ENCODE measurements at places on chromosomes 2 and 18.

- DNase-seq: no peak
These were observed 58.4 kb downstream of the ALPK2 start for GRCh38 chr18:58570360-58571064.

GRCh38 chr18:3819961-3820360, 370.0 kb downstream of the TGIF1 start:
- no peak for DNase-seq

GRCh38 chr2:188477564-188478103, 186.0 kb downstream of the GULP1 start:
- DNase-seq: no peak

- no peak for DNase-seq
These were observed 89.1 kb upstream of the LHCGR start for GRCh38 chr2:48844417-48845155.

- DNase-seq: no peak
These were observed 209.1 kb downstream of the CTNNA2 start for GRCh38 chr2:79721966-79722365.

DNA sequence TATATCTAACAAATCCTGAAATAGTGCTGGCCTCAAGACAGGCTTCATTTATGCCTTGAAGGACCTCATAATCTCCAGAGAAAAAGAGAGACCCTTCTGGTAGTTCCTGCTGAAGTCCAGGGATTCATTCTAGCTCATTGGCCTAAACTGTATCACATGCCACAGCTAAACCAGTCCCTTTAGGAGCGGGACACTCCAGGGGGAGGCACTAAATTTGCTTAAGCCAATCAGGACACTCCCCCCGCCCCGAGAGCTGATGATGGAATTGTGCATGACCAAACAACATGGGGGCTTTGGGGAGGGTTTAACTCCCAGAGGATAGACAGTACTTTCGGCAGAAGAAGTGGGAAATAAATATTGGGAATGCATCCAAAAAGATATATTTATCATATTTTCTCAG, 36.4 kb upstream of the CXCR4 start:
- no peak for DNase-seq

GRCh38 chr18:28267276-28267675, 90.3 kb upstream of the CDH2 start:
- DNase-seq: no peak

DNA sequence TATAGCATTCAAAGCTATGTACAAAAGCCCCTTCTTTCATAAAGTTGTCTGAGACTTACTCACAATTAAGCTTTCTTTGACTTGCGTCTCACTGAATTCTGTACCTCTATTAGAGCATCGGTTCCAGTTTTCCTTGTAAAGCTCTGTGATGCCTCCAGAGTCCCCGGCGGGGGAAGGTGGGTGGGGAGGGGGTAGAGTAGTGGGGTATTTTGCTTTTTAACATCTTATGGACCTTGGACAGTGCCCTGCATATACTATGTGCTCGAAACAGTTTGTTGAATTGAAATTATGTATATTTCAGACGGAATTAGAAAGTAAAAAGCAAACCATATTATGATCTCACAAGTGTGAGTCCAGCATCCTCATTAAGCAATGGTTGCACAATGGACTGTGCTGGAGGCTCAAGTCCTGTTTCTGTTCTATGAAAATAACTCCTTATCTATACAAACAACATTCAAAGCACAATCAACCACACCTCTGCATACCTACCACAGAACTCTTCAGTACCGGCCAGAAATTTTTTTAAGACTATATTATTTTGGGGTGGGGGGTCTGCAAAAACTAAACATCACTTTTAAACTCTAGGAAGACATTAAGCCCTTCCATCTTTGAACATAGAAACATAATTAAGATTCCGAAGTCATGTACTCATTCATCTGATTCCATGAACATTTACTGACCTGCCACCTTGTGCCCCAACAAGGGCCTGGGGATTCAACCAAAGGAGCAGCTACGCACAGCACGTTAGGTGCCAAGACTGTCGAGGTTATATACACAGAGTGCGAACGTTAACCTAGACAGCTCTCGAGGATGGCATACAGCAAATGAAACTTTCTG, 908 bp downstream of the STAT1 start:
- no peak for DNase-seq
